Activated CD8-positive, alpha-beta memory T cell treated with anti-CD3 and anti-CD28 coated beads, Interleukin-2, amount 10 ng/mL, durations not matched to agents 7 days and 5 days (primary cell): ENCODE measurements at places on chromosomes 1 and 21. TPM values are rescaled to one million over a fixed set of nuclear protein-coding genes. Genes with fewer than 3 reads are reported as not detected.

The MAP3K7CL gene
- 9.3 TPM for total RNA-seq

The SLC1A7 gene
- not detected for total RNA-seq

The AMY1B gene
- not detected for total RNA-seq

The ZBED6 gene
- total RNA-seq, result 18.6 TPM

The AVPR1B gene
- total RNA-seq, result not detected

The PRAMEF20 gene
- total RNA-seq, result not detected

The TCHHL1 gene
- total RNA-seq, result not detected

The EFNA1 gene
- total RNA-seq, result not detected

The ECM1 gene
- 1.0 TPM for total RNA-seq

The TSPEAR gene
- total RNA-seq, result not detected

The C1orf53 gene
- total RNA-seq, result 2.5 TPM

The NR0B2 gene
- total RNA-seq, result not detected

The OPRD1 gene
- not detected for total RNA-seq

The PLD5 gene
- not detected for total RNA-seq

The HMCN1 gene
- total RNA-seq, result 0.28 TPM

The RYR2 gene
- 0.03 TPM for total RNA-seq
